ENCODE measurements at places on chromosomes 5 and 9.

DNA sequence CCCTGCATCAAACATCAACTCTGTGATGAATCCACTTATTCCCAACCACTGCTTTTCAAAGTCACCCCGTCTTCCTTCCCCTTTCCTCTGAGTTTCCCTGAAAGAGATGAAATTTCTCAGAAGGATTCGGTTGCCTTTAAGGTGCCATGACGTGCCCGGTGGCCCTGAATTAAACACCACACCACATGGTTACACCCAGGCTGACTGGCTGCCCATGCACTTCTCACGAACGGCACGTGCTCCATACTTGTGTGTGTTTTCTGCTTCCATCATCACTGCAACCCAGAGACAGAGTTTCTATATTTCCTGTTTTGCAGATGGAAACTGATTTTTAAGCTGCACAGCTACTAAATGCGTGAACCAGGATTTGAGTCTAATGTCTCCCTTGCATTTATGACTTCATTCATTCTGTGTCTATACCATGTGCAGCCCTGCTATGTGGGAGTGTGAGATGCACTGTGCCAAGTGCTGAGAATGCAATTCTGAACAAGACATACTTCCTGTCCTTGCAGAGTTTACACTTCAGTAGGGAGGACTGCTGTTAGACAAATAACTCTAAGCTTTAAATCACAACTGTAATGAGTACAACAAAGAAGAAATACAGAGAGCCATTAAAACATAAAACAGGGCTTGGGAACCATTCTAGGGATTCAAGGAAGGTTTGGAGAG lies 162.9 kb downstream of the NXNL2 start:
- no peak for DNase-seq

- no peak for DNase-seq
These were observed 116.0 kb downstream of the UNC13B start for GRCh38 chr9:35277628-35278359.

- DNase-seq, result no peak
These were observed 42.3 kb upstream of the NR3C1 start for GRCh38 chr5:143445776-143446175.

GRCh38 chr9:33721674-33722358 lies 73.5 kb upstream of the PRSS3 start:
- DNase-seq, result peak; percentile 90

GRCh38 chr9:134220311-134220710 lies 55.9 kb upstream of the RNU6ATAC start:
- no peak for DNase-seq

DNA sequence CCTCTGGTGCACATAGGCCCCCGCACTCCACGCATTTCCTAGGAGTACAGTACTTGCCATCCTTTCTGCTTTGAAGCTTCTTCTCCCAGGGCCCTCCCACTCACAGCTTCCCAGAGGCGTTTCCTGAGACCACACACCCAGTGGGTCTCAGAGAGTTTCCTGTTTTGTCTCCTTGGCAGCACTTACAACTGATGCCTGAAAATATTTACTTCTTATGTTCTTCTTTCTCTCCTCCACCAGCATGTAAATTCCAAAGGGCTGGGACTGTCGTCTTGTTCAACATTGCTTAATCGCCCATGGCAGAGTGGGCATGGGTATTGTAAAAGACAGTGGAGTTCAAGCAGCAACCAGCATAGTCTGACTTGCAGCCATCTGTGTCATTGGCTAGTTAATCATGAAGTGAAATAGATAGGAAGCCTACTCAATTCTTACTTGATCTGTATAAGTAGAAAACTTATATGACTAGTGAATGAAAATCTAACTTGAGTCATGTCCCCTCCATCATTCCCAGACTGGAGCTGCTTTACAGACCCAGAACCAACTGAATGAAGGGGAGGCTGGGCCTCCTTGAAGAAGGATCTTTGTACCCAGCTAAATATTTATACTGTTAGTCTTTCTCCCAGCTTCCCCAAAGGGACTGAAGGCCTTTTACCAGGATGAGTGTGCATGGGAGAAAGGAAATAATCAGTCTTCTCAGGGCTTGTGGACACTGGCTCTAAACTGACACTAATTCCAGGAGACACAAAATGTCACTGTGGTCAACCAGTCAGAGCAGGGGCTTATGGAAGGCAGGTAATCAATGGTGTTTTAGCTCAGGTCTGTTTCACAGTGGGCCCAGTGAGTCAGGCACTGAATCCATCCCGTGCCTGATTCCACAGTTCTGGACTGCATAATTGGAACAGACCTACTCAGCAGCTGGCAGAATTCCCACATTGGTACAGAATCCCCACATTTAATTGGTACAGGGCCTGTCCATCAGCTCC lies 116.4 kb downstream of the SV2C start:
- DNase-seq, result no peak

DNA sequence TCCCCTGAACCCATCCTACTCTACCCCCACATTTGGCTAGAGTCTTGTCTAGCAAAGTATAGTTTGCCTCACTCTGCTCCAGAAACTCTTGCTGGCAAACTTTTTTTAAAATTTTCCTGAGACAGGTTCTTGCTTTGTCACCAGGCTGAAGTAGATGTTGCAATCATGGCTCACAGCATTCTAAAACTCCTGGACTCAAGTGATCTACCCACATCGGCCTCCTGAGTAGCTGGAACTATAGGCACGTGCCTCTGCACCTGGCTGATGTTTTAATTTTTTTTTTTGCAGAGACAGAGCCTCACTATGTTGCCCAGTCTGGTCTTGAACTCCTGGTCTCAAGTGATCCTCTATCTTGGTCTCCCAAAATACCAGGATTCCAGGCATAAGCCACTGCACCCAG lies 175.8 kb upstream of the FBXL17 start:
- no peak for DNase-seq

- DNase-seq, result no peak
These were observed 21.4 kb downstream of the LHFPL2 start for GRCh38 chr5:78627175-78627574.

DNA sequence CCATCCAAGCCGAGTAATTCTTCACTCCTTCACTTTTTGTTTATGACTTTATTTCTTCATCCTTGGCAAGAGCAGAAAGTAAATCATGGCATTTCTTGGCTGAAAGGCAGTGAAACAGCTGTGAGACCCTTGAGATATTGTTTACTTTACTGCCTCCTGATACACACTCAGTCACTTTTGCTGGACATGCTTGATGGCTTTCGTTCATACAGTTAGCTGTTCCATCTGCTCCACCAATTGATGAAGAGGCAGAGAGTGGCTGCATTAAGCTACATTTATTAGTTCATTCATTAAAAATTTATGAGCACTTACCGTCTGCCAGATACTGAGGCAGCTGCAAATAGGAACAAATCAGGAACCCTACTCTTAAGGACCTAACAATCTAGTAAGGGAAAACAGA lies 184.4 kb upstream of the OR13F1 start:
- peak; percentile 90 for DNase-seq

DNA sequence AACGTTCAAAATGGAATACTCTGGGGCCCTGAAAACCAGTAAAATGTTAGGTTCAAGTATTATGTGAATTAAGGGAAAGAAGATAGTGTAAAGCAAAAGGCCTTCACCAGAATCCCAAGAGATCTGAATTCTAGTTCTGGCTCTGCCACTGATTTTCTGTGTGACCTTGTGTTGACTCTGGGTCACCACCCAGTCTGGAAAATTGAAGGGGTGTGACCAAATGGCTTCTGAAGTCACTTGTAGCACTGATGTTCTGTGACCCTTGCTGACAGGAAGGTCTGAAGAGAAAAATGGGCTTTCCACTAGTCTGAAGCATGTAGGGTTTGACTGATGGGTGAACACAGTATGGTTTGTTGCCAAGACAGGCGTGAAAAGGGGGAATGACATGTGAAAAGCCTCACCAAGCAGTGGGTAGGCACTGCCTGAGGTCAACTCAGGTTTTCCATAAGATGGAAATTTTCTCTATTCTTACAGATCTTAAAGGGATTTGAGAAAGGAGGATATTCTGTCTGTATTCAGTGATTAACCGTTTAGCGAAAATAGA lies 33.1 kb downstream of the ANP32B start:
- DNase-seq, result no peak

GRCh38 chr5:150661086-150661485 lies at the start of gene MYOZ3:
MYOZ3 (plus strand) TSS chr5:150661251; CDS start chr5:150662942, 1,691 bp downstream.
- no peak for DNase-seq

- DNase-seq, result peak; percentile 2
These were observed 15.1 kb downstream of the IFNA1 start for GRCh38 chr9:21455320-21455719.

GRCh38 chr5:24368115-24368514 lies 276.7 kb downstream of the CDH10 start:
- no peak for DNase-seq

DNA sequence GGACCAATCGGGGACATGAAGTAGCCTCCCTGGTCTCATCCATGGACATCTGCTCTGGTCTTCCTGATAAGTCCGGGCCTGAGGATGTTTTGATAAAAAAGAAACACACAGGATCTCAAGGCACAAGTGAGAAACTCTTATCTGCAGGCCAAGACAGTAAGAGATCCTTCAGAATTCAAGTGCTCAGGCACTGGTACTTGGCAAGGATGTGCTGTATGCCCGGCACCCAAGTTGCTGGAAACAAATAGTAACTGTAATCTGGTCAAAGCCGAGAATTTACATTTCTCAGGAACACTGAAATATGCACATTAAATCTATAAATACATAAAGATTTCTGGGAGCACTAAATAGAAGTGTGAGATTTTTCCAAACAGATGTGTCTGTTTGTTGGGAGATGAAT lies 165.7 kb downstream of the SPOCK1 start:
- DNase-seq, result no peak

- DNase-seq, result no peak
These were observed 19.5 kb upstream of the ZDHHC12 start for GRCh38 chr9:128743421-128743820.

DNA sequence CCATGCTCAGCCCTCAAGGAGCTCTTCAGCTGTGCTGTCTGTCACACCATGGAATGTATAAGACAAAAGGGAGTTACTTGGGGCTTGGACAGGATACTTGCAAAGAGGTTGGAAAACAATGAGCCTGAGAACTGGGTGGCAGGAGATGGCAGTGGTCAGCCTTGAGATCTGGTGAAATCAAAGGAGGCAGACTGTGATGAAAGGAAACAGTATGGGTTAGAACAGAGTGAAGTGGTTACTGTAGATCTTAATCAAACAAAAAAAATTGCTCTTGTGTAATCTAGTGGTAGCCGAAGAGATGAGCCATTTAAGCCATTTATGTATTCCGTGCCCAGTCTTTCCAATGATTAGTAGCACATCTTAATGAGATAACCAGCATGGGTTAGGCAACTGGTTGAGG lies 142.2 kb downstream of the SV2C start:
- no peak for DNase-seq

- DNase-seq, result no peak
These were observed 65.6 kb downstream of the GNA14 start for GRCh38 chr9:77582525-77582924.

DNA sequence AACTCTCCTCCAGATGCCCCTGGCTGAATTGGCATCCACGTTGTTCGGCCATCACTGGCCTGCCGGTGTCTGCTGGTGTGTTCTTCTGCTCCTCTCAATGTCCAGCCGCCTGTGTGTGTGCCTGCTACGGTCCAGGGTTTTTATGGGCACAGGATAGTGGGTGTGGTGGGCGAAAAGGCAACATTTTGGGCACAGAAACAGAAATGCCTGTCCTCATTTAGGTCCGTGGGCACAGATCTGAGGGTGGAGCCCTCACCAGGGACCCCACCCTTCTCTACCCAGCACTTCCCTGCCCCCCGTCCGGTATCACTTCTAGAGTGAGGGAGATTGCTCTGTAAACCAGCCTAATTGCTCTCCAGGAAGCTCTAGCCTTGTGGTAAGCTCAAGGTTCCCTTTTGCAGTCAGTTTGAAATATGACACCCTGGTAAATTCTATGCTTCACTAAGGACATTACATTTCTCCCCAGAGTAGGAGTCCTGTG lies 410.1 kb downstream of the MAT2B start:
- no peak for DNase-seq

DNA sequence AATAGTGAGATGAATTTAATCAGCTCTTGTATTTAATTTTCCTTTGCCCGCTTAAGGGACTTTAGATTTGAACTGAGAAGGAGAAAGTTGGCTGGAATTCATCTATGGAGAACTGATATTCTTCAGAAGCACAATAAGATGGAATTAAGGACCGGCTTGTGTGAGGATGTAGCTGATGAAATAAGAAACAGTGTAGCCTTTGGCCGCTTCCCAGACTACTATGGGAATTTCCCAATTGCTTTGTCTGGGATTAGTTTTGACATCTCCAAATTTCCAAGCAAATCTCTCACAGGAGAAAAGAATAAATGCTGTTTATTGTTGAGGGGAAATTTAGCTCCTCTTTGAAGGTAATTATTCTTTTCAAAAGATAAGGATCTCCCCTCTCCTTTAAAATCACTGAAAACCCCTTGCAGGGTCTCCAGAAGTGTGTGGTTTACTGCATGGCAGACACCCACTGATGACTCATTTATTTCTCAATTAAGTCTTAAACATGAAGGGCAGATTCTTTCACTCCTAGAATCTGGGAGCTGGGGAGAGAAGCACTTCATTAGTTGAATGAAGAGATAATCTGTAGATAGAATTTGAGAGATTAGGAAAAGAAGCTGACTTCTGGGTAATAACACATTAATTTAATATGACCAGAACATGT lies 606.5 kb upstream of the ADAMTS16 start:
- no peak for DNase-seq

DNA sequence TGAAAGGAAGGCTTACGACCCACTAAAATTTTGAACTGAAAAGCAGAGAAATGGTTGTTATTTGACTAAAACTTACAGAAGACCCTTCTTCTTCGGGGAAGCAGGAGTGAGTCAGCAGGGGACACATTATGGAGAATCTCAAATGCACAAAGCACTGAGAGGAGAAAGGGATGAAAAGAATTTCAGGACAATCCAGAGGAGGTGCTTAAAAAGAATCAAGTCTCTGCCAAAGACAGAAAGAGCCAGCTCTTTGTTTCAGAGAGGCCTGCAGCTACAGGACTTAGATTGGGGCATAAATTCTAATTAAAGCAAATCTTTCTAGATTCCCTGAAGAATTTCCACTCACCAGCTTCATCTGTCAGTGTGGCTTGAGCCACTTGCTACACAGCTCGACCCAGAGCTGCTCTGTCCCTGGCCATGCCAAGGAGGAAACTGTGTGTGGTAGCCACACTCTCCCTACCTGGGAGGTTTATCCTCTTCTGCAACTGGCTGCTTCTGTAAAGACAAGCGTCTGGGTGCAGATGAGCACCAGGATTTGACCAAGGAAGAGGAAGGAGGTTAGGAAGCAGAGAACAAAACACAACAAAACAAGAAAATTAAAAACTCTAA lies 89.9 kb downstream of the SEMA5A start:
- DNase-seq, result no peak

DNA sequence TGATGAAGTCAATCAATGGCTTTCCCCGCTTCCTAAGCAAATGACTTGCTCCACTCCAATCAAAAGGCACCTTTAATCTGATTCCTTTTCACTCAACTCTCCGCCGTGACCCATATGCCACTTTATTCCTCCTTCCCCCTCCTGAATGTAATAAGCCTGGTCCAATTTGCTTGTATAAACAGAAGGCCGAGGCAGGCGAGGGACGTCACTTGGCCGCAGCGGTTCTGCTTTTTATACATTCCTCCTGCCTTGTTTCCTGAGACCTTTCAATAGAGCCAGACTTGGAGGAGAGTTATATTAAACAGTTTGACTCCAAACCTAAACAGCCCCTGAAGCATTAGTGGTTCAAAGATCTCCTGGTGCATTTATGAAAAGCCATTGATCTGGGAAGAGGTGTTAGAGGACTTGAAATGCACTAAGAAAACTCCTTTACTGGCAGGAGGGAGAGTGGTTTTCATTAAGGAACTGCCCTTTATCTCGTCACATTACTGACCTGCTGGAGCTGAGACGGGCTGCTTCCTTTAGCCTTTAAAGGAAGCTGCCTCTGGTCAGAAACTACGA lies 273.4 kb downstream of the SLIT3 start:
- no peak for DNase-seq

- no peak for DNase-seq
These were observed 202.4 kb upstream of the TBC1D2 start for GRCh38 chr9:98457726-98458370.

- DNase-seq, result no peak
These were observed 115.4 kb downstream of the DENND1A start for GRCh38 chr9:123814496-123814895.
